Hair follicular keratinocyte (primary cell): ENCODE measurements at places on chromosomes 4 and X. TPM values are rescaled to one million over a fixed set of nuclear protein-coding genes. Genes with fewer than 3 reads are reported as not detected.

Gene FGB
- not detected in 2 replicates for total RNA-seq

Gene HSPA4L
- 18.5 and 26.4 TPM in 2 replicates for total RNA-seq

Gene SUPT20HL2
- not detected in 2 replicates for total RNA-seq

Gene MAMLD1
- 0.38 and 0.94 TPM in 2 replicates for total RNA-seq

Gene PHKA2
- 13.5 and 18.1 TPM in 2 replicates for total RNA-seq

Gene TSPAN7
- 0.86 and 2.1 TPM in 2 replicates for total RNA-seq

Gene OTUD4
- total RNA-seq: 14.2 and 16.4 TPM in 2 replicates

Gene ASB11
- not detected in 2 replicates for total RNA-seq

Gene DIPK2B
- not detected in 2 replicates for total RNA-seq

Gene TLR6
- total RNA-seq: 1.9 and 2.0 TPM in 2 replicates

Gene VCX
- total RNA-seq: 0.11 TPM in 1 of 2 replicates, not detected in the other

Gene NHSL2
- total RNA-seq: under 0.01 TPM in 2 replicates

Gene TBX22
- total RNA-seq: not detected in 2 replicates
